Renal cortex interstitium (tissue), 15 donors: ENCODE measurements at places on chromosomes 3 and 15. TPM values are rescaled to one million over a fixed set of nuclear protein-coding genes. Genes with fewer than 3 reads are reported as not detected.

The GOLGA8S gene
- polyA plus RNA-seq: 2.1 TPM

The GRIP2 gene
- polyA plus RNA-seq: 1.2 TPM

The OIP5 gene
- polyA plus RNA-seq: 7.2 TPM

The MYO5C gene
- polyA plus RNA-seq: 30.5 TPM

DNA sequence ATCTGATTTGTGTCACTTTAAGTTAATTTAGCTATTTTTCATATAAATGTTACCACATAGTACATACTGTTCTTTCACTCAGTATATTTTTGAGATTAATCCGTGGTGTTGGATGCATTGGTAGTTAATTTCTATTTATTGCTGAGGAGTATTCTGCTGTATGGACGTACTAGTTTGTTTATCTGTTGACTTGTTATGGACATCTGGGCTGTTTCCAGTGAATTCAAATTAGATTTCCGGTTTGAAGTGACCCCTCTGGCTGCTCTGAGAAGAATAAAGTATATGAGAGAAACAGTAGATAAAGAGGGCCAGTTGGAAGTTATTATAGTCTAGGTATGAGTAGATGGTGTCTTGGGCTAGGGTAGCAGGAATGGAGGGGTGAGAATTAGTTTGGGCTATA is 15.6 kb downstream of the KAT2B start:
- no peak for DNase-seq

GRCh38 chr3:195696632-195697278 is 24.0 kb upstream of the MUC20 start:
- DNase-seq: no peak
